ENCODE measurements at places on chromosomes 13 and 19.
A peak's percentile ranks its signal among the peaks of the same experiment; 100 is the strongest.

DNA sequence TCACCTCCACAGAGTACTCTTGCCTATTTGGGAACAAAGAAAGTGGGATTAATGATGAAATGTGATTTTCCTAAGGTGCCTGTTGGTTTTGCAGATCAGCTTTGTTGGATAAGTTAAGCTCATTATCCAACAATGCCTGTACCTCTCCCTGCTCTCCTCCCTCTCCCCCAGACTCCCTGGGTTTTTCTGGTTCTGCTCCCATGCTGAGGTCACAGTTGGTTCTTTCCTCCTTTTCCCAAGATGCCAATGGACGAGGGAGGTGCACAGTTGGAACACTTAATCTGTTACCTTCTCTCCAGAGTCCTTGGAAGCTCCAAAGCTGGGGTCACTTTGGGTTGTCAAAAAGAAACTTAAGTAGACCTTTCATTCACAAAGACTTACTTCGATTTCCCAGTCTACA is 1.6 kb downstream of the OXGR1 start:
- DNase-seq, result no peak

DNA sequence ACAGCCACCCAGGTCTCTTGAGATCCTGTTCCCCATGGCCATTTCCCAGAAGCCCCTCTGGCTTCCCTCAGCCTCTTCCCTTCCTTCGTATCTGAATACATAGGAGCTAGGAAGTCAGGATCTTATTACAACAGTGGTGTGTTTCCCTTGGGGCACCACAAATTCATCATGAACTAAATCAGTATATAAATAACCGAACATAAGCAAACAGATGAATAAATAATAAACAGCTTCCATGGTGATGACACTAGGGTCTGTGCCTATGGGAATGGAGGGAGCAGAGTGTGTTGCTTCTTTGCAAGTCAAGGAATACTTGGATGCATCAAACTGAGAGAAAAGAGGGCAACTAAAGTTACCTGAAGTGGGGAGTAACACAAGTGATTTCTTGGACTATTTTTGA is 527.6 kb downstream of the LMO7 start:
- DNase-seq, result no peak

DNA sequence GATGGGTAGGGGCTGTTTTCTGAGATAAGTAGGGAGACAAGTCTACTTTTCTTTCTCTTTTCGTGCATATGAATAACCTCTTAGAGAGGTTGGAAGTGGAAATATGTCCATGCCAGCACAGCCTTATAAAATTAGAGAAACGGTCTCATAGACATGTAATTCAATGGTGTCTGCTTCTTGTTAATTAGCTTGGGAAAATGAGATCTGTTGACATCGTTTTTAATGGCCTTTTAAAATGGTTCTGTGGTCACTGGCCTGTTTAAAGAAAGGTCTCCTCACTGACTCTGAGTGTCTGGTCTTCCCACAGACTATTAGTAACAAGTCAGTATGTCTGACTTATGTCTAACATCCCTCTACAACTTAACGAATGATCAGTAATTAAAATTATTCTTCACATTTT is 487.1 kb downstream of the SLITRK6 start:
- DNase-seq, result no peak

GRCh38 chr13:65733110-65733509 is 1497.0 kb downstream of the PCDH9 start:
- no peak for DNase-seq

GRCh38 chr19:45117167-45117594 is 24.2 kb downstream of the PPP1R37 start:
- no peak for DNase-seq

- no peak for DNase-seq
These were observed 31.3 kb upstream of the LSM14A start for GRCh38 chr19:34141025-34141424.

DNA sequence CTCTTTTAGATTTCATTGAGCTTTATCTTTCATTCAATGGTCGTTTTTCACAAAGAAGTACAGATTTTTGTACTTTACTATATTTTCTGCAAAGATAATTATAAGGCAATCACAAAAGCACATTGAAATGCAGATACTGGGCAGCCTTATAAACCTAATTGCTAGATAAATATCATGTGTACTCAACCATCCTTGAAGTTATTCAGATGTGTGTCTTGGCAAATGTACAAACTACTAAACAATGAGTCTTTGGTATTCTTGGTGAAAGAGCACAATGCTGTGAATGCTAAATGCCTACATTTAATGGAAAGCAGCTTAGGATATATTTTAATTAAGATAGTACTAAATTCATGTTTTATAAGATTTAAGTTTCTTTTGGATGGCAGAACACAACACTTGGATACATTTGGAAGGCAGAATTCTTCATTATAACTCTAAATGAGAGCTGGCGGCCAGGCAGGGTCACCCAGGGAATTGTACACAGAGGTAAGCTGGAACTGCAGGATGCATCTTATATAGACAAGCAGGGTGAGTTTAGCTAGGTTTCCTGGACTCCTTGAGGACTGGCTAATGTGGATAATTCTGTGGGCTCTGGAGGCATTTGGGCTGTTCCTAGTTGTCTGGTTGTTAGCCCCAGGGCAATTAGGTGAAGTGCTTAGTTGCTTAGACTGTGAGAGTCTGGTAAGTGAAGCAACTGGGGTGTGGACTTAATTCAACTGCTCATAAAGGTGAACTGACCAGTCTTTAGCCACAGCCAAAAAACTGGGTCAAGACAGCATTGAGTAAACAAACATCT is 286.6 kb downstream of the PCDH20 start:
- DNase-seq, result no peak

DNA sequence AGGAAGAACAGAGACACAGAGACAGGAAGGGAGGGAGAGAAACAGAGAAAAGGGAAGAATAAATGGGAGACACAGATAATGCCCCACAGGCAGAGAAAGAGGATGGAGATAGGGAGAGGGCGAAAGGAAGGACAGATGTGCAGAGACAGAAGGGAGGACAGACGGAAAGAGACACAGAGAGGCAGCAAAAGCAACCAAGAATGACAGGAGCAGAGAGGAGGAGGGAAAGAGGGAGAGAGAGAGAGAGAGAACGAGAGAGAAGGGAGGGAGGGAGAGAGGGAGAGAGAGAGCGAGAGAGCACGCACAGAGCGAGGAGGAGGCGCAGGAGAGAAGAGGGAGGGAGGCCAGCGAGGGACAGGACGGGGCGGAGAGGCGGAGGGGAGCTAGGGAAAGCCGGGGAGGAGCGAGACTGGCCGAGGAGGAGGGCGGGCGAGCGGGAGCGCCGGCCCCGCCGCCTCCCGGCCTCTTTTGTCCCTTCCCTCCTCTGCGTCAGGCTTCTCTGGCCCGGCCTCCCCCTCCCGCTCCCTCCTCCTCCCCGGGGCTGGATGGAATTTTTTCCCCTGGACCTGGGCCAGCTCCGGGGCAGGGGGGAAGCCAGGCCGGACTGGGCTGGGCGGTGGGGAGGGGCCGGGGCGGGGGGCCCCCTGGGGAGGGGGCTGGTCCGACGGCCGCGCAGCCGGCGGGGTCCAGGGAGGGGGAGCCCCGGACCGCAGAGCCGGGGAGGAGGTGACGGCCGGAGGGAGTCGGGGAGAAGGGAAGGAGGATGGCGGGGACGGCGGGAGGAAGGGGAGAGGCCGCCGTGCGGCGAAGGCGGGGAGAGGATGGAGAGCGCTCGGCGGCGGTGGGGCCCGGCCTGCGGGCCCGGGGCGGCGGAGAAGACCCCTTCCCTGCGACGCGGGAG is 4.2 kb upstream of the SPACA6 start:
- peak; percentile 81 for DNase-seq

All from WTC11 (cell line).